ENCODE measurements at places on chromosomes 1 and 21.

DNA sequence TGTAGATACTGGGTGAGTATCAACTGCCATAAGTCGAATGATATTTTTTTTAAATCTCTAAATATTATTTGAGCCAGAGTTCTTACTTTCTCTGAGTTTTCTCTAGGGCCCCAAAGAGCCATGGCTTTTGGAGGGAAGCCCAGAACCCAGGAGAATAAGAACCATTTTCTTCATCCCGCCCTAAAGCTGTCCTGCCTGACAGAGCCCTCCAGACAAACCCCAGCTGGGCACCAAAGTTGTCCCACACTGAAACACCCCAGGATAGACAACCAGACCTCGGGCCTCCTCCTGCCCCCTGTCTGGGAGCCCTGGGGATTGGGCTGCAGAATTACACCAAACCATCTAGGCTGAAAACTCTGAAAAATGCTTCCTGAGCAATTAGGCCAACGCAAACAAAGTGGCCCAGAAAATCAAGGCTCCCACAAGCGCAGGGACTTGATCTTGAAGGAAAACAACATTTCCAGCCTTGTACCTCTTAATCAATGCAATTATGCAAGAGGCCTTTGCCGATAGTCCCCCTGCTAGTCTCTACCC lies 113.1 kb downstream of the RRAGC start:
- DNase-seq, result no peak

DNA sequence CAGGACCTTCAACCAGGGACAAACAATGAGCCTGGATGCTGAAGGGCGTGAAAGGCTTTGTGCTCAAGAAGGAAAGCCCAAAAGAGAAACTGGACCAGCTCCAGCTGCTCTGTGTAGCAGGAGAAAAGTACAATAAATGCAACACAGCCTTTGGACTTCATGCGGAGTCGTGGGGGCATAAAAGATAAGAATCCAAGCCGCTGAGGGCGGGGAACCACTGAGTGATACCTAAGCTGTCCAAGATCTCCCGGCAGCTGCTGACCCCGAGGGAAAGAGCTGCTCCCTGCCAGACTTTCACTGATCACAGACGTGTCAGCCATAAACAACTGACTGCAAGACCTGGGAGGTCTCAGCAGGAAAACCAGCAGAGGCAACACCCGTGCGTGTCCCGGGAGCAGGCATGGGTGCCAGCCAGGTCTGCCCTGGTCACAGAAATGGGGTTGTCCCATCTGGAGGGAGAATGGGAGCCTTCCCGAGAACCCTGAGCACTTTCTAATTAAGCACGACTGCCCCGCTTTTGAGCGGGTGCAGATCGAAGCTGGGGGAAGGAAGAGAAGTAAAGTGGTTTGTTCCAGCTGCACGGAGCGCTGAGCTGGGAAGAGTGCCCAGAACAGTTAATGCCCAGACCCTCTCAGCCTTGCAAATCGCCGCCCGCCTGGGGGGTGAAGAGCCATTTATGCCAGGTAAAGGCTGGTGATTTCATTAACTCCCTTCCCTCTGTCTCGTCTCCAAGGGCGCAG lies 68.3 kb upstream of the TARDBP start:
- DNase-seq, result no peak

- no peak for DNase-seq
Measured at GRCh38 chr1:225514671-225515081, 86.8 kb upstream of the LBR start.

GRCh38 chr1:237309595-237310118 lies 267.7 kb downstream of the RYR2 start:
- no peak for DNase-seq

GRCh38 chr1:156359973-156360372 lies 9.0 kb upstream of the RHBG start:
- DNase-seq, result no peak

- no peak for DNase-seq
Measured at GRCh38 chr21:39675993-39676661, 63.4 kb downstream of the B3GALT5 start.

- DNase-seq, result no peak
Measured at GRCh38 chr1:82695443-82695842, 894.7 kb downstream of the ADGRL2 start.

GRCh38 chr1:94623560-94624148 lies 82.1 kb upstream of the F3 start:
- no peak for DNase-seq

GRCh38 chr1:116231752-116232151 lies 120.6 kb downstream of the MAB21L3 start:
- no peak for DNase-seq

DNA sequence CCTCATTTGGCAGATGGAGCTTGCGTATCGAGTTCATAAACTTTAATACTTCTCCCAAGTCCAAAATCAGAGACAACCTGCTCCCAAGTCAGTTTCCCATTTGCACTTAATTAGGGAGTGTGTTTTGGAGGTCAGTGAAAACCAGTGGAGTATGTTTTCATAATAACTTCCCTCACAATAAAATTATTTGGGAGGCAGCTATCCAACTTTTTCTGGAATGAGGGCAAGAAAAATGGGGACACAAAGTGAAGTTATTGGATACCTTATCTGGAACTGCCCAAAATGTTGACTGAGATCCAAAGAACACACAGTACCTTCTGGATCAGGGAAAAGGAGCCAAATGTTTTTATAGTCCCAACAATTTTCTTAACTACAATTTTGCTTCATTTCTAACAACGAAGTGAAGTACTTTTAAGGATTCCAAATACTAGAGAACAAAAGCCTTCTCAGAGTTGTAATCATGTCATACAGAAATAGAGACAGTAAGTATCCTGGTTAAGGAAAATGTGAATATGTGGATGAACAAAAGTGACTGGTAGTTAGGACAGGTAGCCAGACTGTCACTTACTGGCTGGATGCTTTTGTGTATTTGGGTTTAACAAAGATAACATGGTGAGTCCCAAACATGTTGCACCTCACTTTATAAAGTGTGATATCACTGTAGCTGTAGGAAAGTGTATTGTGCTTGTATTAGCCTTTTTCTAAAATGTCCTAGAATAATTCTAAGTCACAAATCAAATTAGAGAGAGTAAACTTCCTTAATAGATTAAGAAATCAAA lies 325.0 kb downstream of the HLX start:
- no peak for DNase-seq

DNA sequence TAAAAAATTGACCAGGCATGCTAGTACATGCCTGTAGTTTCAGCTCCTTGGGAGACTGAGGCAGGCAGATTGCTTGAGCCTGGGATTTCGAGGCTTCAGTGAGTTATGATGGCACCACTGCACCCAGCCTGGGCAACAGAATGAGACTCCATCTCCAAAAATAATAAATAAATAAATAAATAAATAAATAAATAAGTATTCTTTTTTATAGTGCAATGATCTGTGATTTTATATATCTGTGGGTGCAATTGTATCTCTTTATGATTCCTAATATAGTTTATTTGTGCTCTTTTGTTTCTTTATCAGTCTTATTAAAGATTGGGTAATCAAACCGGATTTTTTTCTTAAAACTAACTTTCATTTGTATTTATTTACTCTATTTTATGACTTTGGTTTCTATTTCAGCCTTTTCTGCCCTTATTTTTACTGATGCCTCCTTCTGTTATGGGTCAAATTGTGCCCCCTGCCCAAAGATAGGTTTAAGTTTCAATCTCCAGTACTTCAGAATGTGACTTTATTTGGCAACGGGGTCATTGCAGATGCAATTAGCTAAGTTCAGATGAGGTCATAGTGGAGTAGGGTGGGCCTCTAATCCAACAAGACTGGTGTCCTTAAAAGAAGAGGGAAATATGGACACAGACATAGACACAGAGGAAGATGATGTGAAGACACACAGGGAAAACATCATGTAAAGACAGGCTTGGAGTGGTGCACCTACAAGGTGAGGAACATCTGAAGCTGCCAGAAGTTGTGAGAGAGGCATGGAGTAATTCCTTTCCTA lies 74.9 kb upstream of the CDC42BPA start:
- no peak for DNase-seq

DNA sequence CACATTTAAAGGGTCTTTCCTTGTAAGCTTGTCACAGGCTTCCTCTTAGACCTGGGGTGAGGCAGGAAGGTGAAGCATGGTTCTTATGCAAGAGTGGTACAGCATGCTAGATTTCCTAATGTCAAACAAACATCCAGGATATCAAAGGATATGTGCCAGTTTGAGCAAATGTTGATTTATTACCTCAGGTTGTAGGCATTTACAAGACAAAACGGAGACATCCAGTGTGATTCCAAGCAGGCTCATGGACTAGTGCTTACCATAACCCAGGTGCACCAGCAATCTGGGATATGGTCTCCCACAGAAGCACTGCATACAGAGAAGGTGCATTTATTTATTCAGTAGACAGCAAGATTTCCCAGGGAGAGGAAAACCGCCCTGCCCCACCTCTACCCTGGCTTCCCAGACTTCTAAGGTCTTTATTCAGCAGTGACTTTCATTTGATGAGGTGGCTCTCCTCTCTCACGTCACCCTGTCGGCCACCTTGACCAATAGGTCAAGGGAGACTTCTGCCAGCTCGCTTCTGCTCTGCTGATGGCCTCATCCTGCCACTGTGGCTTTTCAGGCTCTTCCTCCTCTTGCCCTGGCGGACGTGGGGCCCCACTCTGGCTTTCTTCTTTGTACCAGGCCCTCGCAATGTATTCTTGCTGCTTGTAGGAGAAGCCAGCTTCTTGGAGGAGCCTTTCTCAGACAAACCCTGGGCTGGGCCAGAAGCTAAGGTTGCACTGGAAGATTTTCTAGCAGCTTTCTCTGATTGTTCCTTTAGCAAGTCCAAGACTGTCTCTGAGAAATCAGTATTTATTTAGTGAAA lies 25.6 kb downstream of the HHIPL2 start:
- DNase-seq, result no peak

DNA sequence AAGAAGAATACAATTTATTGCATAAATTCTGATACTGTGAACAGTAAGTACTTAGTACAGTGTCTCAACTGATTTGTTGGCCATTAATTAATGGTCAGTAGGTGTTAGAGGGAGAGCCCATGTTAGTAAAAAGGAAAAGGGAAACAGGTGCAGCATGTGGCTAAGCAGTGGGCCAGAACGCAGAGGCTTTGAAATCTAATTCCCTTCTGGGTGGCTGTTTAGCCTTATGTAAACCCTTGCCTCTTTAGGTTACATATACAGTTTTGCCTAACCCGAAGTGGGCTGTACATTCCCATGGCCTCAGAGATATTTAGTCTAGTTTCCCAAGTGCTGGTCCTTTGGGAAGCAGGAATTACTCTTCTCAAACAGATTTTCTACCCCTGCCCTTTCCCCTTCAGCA lies 43.5 kb upstream of the BCL9 start:
- DNase-seq, result no peak

- DNase-seq, result no peak
Measured at GRCh38 chr1:36320767-36321118, 2.7 kb downstream of the EVA1B start.

- DNase-seq, result no peak
Measured at GRCh38 chr1:4322881-4323280, 331.5 kb upstream of the AJAP1 start.

- DNase-seq, result peak; percentile 10
Measured at GRCh38 chr1:93707956-93708355, 26.3 kb upstream of the BCAR3 start.

- no peak for DNase-seq
Measured at GRCh38 chr1:193634470-193634869, 448.1 kb upstream of the B3GALT2 start.

- no peak for DNase-seq
Measured at GRCh38 chr1:22333516-22334121, 118.0 kb upstream of the ZBTB40 start.
